NCI-H2029 treated with DMSO at 0.1 percent for 48 hours (cell line): ENCODE measurements at places on chromosomes 12 and 14.

- DNase-seq: no peak
Observed at GRCh38 chr14:73749706-73750530, 35.7 kb upstream of the PNMA1 start.

DNA sequence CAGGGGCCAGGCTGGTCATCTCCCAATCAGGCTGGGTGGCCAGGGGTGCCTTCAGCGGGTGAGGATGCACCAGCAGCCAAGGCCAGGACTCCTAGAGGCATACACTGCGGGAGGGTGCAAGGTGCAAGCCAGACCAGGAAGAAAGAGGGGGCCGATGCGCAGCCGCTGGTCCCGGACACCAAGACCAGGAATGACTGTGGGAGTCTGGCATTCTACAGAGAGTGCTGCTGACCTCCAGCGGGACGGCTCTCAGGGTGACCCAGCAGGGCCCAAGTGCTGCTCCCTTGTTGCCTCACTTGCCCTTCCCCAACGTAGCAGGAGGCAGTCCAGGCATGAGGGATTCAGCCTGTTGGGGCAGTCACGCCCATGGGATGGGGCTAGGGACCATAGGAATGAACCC is 35.8 kb downstream of the DEGS2 start:
- no peak for DNase-seq

DNA sequence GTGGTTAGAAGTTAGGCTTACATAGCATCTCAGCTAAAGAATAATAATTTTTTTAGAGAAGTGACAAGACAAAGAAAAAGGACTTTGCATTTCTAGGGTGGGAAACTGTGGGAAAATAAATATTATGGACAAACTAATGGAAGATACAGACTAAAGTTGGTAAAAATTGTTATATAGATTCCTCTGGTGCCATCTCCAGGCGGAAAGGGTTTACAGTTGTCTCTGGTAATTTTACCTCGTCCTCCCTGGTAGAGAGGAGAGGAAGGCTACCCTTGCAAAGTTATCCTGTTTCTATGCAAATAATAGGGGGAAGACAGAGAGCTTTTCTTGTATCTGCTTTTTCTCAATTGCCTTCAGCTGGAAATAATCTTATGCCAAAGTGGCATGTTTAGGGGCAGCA is 5.2 kb downstream of the OR11G2 start:
- no peak for DNase-seq

- no peak for DNase-seq
Observed at GRCh38 chr12:131084341-131085011, 130.8 kb downstream of the ADGRD1 start.
